ENCODE measurements at places on chromosomes 1 and 21.

- DNase-seq, result no peak
Observed at GRCh38 chr21:34669149-34669879, 520 bp downstream of the CLIC6 start.

DNA sequence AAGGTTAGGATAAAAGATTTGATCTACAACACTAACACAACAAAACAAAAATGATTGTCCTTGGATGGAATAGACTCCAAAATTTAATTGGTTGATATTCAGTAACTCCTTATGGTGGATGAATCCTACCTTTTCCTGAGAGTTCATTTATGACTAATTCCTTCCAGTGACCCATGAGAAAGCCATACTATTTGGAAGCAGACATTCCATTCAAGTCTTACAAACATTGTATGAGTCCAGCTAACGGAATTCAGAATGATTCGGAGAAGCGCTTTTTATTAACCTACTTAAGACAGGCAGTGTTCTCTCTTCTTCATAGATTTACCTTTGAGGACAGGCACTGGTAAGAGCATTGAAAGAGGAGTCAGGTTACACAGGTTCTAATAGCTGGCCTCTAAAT lies 155.6 kb upstream of the ZNF648 start:
- peak; percentile 78 for DNase-seq

GRCh38 chr1:41535276-41535675 lies 50.8 kb upstream of the EDN2 start:
- DNase-seq, result no peak

GRCh38 chr1:39892601-39893595 lies 8.8 kb downstream of the MYCL start:
- DNase-seq, result peak; percentile 61
